ENCODE measurements at places on chromosomes 16 and 17.

DNA sequence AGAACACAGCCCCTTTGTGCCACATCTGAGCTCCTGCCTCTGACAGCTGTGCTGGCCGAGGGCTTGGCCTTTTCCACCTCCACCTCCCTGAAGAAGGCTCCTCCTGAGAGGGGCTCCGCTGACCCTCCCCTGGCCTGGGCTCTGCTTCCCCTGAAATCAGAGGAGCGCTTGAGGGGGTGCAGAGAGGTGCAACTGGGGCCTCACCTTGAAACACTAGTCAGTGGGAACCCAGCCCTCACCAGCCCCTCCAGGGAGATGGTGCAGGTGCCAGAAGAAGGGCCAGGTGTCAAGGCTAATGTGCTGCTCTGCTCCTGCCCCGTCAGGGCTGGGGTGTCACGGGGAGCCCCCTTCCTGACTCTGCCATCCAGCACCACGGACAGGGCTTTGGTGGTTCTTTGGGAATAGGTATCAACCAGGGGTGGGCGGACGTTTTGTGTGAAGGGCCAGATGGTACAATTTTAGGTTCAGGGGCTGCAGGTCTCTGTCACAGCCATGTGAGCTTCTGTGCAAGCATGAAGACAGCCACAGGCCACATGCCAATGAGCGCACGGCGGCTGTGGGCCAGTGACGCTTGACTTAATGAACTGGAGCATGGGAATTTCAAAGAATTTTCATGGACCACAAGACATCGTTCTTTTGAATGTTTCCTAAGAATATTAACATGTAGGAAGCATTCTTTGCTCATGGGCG is 2.1 kb upstream of the ZG16B start:
- DNase-seq = no peak

DNA sequence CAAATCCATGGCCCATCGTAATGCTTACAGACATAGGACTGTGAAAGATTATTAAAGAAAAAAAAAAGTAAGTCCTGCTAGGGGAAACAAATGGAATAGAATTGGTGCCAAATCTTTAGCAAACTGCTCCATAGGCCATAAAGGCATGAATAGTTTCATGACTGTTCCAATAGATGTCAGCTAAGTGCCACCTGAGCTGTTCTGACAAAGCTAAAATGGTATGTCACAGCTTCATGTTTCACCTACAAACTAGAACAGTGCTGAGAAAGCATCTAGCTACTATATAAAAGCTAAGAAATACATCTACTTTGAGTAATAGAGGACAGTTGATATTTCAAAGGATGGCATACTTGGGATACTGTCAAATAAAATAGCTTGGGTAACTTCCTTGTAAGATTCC is 771.6 kb upstream of the CA10 start:
- DNase-seq = no peak

- DNase-seq = no peak
Measured at GRCh38 chr17:9187828-9188227, 166.5 kb downstream of the NTN1 start.

DNA sequence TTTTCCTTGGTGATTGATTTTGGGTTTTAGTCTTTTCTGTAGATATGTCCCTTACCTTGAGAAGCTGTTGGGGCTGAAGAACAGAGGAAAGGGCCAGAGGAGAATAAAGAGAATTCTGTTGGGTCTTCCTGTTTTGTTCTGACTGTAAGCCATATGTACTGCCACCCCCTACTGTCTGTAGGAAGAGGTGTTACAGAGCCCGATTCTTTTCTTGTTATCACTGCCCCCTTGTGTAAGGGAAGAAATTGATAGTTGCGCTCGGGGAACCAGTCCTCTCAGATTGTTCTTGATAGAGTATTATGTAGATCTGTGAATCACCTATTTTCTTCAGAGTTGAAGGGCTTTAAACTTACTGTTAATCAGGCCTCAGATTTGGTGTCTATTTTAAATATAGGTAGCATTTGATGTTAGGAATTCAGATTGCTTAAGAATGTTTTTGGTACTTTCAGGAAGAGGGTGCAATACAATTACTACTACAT is 2.4 kb downstream of the TANC2 start:
- peak; percentile 64 for DNase-seq

DNA sequence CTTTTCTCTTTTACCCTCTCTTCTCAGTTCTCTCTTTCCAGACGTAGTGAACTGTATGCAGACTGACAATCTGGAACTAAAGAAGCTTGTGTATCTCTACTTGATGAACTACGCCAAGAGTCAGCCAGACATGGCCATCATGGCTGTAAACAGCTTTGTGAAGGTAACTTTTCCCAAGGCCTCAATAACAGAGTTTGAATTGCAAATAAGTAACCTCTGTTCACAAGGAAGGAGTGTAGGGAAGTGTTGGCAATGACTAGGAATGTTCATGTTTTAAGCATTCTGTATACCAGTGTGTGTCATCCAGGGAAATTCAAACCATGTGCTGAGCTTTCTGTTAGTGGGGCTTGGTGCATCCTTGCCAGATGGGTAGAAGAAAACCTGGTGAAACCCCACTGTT is 18.6 kb downstream of the AP2B1 start:
- DNase-seq = no peak

DNA sequence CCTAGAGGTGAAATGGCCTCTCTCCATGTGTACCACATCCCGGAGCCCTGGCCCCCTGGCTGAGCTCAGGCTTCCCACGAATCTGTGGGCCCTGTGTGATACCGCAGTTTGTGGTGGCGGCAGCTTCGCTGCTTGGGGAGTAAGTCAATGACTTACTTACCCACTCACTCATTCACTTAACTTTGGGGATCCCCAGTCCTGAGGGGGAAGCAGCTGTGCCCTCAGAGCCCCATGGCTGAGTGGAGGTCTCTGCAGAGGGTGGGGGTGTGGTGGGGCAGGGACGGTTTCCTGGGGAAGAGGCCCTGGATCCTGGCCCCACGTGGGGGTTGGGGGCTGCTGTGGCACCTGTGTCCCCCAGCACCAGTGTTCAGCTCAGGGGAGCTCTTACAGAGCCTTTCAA is 13.2 kb downstream of the KCNJ12 start:
- DNase-seq = no peak

- DNase-seq = no peak
Measured at GRCh38 chr16:70162041-70162451, 11.5 kb upstream of the CLEC18C start.

- DNase-seq = no peak
Measured at GRCh38 chr17:63685041-63685440, 14.9 kb downstream of the LIMD2 start.

DNA sequence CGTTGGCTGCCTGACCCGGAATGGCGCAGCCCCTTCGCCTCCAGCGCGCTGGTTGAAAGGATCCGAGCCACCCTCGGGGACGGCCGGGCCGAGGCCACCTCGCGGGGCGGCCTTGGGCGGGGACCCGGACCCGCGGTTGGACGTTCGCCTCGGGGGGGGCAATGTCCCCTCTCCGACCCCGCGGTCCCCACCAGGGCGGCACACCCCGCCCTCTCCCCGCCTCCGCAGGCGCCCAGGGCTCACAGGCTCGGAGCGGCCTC is 1.0 kb upstream of the SOX8 start:
- no peak for DNase-seq
